ENCODE measurements at places on chromosomes 7 and 10. TPM values are rescaled to one million over a fixed set of nuclear protein-coding genes. Genes with fewer than 3 reads are reported as not detected.

Gene EPHA1
- 0.45 TPM for total RNA-seq

Gene ADAM8
- total RNA-seq = 11.2 TPM

Gene C7orf33
- not detected for total RNA-seq

Gene DENND2A
- total RNA-seq = 19.2 TPM

Gene MMRN2
- 85.6 TPM for total RNA-seq

Gene STK31
- 0.94 TPM for total RNA-seq

Gene STEAP2
- 73.2 TPM for total RNA-seq

Gene VWDE
- total RNA-seq = 0.55 TPM

Gene TAS2R40
- total RNA-seq = not detected

- no peaks in the 10 kb centered on the region for H3K4me1 ChIP-seq
- H3K36me3 ChIP-seq = no peaks in the 10 kb centered on the region
- H3K4me3 ChIP-seq = no peak overlapping the region
Observed at GRCh38 chr10:130974166-130974565, 337.4 kb downstream of the TCERG1L start.

GRCh38 chr7:157470701-157471131 lies 133.9 kb downstream of the DNAJB6 start:
- DNase-seq = peak; percentile 49
- no peak overlapping the region for H3K27ac ChIP-seq
- H3K4me1 ChIP-seq = no peaks in the 10 kb centered on the region
- H3K4me3 ChIP-seq = no peak overlapping the region
- no peaks in the 10 kb centered on the region for H3K27me3 ChIP-seq

GRCh38 chr10:19931894-19932590 lies 115.8 kb downstream of the PLXDC2 start:
- H3K27ac ChIP-seq = peak overlapping the region; percentile 43
- no peak for DNase-seq
- no peaks in the 10 kb centered on the region for H3K27me3 ChIP-seq
- H3K36me3 ChIP-seq = no peaks in the 10 kb centered on the region

DNA sequence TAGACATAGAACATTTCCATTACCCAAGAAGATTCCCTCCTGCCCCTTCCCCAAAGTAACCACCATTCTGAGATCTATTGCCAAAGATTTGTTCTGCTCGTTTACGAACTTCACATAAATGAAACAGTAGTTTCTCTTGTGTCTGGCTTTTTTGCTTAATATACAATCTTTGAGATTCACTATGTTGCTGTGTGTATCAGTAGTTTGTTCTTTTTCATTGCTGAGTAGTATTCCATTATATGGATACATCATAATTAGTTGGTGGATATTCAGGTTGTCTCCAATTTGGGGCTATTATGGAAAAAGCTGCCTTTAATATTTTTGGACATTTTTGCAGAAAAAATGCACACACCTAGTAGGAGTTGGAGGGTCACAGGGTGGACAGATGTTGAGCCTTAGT lies 124.3 kb downstream of the SLIT1 start:
- no peaks in the 10 kb centered on the region for H3K4me1 ChIP-seq
- no peaks in the 10 kb centered on the region for H3K27me3 ChIP-seq
- H3K27ac ChIP-seq = no peak overlapping the region
- H3K36me3 ChIP-seq = no peaks in the 10 kb centered on the region

DNA sequence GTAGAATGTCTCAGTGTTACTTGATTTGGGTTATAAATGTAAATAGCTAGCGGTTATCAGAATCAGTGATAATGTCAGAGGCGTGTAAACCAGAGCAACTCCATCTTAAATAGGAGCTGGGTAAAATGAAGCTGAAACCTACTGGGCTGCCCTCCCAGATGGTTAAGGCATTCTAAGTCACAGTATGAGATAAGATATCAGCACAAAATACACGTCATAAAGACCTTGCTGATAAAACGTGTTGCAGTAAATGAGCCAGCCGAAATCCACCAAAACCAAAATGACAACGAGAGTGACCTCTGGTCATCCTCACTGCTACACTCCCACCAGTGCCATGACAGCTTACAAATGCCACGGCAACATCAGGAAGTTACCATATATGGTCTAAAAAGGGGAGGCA lies 172.3 kb downstream of the CHRM2 start:
- no peak for DNase-seq
- no peaks in the 10 kb centered on the region for H3K4me1 ChIP-seq
- H3K36me3 ChIP-seq = no peaks in the 10 kb centered on the region
- no peak overlapping the region for H3K27ac ChIP-seq

GRCh38 chr7:608361-608760 lies 88.7 kb upstream of the PDGFA start:
- H3K27me3 ChIP-seq = no peaks in the 10 kb centered on the region
- H3K36me3 ChIP-seq = no peaks in the 10 kb centered on the region
- peak overlapping the region; percentile 1 for H3K27ac ChIP-seq
- DNase-seq = no peak

DNA sequence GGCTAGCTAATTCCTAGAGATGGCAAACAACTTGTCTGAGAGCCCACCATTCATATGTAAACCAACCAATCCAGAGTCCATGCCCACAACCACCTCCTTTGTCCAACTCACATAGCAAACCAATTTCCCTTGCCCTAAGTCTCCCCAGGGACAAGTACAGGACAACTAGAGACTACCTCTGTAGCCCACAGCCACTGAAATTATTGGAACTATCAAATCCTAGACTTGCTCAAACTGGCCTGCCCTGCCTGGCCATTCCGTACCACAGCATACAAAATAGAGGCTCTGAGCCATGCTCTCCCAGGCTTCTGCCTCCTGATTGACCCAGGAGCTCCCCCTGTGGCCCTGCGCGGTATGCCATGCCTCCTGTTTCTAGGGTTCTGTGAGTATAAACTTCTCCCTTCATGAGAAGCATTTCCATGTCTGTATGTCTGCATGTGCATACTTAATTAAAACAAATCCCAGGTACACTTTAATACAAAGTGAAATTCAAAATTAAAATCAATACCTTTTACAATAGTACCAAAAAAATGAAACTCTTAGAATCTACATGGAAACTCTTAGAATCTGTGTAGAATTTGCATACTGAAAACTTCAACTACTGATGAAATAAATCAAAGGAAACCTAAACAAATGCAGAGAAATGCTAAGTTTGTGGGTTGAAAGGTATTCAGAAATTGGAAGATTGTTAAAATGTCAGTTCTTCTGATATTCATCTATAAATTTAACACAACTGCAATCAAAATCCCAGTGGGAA lies 4.0 kb upstream of the HECW1 start:
- peaks cover 3% of the 10 kb centered on the region for H3K27me3 ChIP-seq
- H3K27ac ChIP-seq = no peak overlapping the region
- no peaks in the 10 kb centered on the region for H3K4me1 ChIP-seq
- peak; percentile 70 for DNase-seq

DNA sequence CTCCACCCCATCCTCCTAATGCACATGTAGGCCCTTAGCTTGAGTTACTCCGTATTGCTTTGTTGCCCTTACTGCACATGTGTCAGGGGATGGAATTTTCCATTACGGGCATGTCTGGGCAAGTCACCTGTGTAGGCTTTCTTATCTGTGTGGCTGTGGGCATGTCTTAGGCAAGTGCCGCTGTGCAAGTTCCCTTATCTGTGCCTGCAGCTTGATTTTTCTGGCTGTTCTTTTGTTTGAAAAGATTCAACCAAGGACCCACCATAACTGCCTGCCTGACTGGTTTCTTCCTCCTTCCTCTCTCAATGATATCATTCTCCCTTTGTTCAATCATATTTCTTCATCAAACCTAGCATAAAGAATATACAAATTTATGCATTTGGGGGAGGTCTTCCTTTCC lies 88.5 kb downstream of the AKR1D1 start:
- H3K27ac ChIP-seq = no peak overlapping the region
- no peak overlapping the region for H3K4me3 ChIP-seq
- H3K4me1 ChIP-seq = no peaks in the 10 kb centered on the region
- no peak for DNase-seq

DNA sequence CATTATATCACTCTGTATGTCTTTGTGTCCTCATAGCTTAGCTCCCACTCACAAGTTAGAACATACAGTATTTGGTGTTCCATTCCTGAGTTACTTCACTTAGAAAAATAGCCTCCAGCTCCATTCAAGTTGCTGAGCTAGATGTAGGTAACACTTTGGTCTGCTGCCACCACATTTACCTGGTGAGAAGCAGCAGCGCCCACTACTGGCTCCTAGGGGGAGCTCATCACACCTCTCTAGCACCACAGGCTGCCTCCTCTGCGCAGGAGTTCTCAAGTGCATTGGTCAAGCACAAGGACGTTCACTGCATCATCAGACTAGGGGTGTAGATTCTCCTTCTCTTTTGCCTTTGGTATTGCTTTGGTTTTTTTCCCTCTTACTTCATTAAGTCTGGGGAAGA lies 530.9 kb upstream of the AUTS2 start:
- no peaks in the 10 kb centered on the region for H3K27me3 ChIP-seq
- no peaks in the 10 kb centered on the region for H3K36me3 ChIP-seq
- H3K4me3 ChIP-seq = no peak overlapping the region

DNA sequence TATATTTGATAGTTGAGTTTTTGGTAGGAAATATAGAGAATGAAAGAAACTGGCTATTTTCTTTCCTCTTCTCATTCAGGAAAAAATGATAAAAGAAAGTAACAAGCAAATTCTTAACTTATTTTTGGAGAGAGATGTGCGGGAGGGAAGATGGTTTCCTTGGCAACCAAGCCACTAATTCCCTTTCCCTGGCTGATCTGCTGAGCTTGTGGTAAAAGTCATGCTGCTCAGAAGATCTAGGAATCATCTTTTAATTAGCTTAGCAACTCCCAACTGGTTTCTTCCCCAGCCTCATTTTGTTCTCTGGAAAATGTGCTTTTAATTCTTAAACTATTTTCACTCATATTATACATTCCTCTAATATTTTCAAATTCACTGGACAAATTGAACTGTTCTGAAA lies 11.8 kb downstream of the UROS start:
- H3K27me3 ChIP-seq = no peaks in the 10 kb centered on the region
- peaks cover 8% of the 10 kb centered on the region for H3K36me3 ChIP-seq
- no peak overlapping the region for H3K27ac ChIP-seq
- no peaks in the 10 kb centered on the region for H3K4me1 ChIP-seq
- no peak overlapping the region for H3K4me3 ChIP-seq

DNA sequence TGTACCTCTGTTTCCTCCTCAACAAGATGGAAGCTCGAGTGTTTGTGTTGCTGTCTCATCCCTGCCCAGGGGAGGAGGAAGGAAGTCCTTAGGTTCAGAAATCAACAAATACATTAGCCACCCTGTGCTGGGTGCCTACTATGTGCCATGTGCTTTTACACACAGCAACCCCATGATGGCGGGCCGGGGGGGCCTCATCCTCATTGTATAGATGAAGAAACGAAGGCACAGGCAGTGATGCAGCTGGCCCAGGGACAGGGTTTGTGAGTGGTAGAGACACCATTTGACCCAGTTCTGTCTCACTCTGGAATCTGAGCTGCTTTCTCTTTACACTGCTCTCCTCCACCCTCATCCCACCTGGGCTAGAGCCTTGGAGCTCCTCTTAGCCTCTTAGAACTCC lies 1.9 kb upstream of the CALHM2 start:
- H3K36me3 ChIP-seq = no peaks in the 10 kb centered on the region
- no peak for DNase-seq
- no peaks in the 10 kb centered on the region for H3K4me1 ChIP-seq
- no peak overlapping the region for H3K27ac ChIP-seq

- H3K4me1 ChIP-seq = no peaks in the 10 kb centered on the region
- H3K27ac ChIP-seq = no peak overlapping the region
- no peak for DNase-seq
- H3K27me3 ChIP-seq = no peaks in the 10 kb centered on the region
- H3K4me3 ChIP-seq = no peak overlapping the region
Observed at GRCh38 chr10:48657416-48657815, 27.3 kb upstream of the WDFY4 start.

- no peak for DNase-seq
- no peaks in the 10 kb centered on the region for H3K27me3 ChIP-seq
- no peak overlapping the region for H3K4me3 ChIP-seq
- H3K36me3 ChIP-seq = no peaks in the 10 kb centered on the region
Observed at GRCh38 chr7:37097983-37098382, 350.7 kb downstream of the ELMO1 start.

DNA sequence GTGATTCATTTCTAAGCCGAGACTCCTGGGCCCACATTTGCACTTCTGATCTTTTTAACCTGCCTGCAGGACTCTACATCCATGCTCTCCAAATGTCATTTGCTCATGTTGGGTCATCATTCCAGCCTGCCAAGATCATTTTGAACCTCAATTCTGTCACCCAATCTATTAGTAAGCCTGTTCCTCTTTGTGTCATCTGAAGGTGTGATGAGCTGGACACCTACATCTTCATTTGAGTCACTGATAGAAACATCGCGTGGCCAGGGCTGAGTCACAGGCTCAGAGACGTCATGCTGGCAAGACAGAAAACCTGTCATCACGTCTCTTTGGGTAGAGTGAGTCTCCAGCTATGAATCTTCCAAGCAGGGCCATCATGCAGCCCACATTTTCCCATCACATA lies 65.3 kb upstream of the SLF2 start:
- H3K27me3 ChIP-seq = no peaks in the 10 kb centered on the region
- no peak overlapping the region for H3K27ac ChIP-seq
- no peaks in the 10 kb centered on the region for H3K4me1 ChIP-seq
- no peaks in the 10 kb centered on the region for H3K36me3 ChIP-seq

GRCh38 chr10:132943058-132943790 lies 854 bp upstream of the CFAP46 start:
- H3K27ac ChIP-seq = no peak overlapping the region
- H3K27me3 ChIP-seq = no peaks in the 10 kb centered on the region
- H3K36me3 ChIP-seq = no peaks in the 10 kb centered on the region
- peak; percentile 73 for DNase-seq
- no peak overlapping the region for H3K4me3 ChIP-seq

DNA sequence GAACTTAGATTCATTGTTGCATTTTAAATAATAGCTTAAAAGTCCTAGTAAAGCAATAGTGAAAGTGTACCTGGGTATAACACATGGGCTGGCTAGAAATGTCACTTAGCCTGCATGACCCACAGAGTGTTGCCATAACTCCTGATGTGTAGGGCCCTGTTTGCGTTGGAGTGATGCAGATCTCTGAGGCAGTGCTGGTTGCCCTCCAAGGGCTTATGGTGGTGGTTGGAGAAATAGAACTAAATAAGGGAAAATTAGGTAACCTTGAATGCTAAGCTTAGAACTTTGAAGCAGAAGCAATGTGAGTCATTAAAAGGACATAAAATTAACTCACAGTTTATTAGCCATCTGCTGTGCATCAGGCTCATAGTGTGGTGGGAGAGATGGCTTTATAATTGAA lies 105.7 kb downstream of the CCNY start:
- no peak for DNase-seq
- no peak overlapping the region for H3K4me3 ChIP-seq
- H3K36me3 ChIP-seq = no peaks in the 10 kb centered on the region
- no peaks in the 10 kb centered on the region for H3K4me1 ChIP-seq

- no peaks in the 10 kb centered on the region for H3K4me1 ChIP-seq
- H3K27ac ChIP-seq = no peak overlapping the region
- no peak for DNase-seq
- H3K27me3 ChIP-seq = no peaks in the 10 kb centered on the region
Observed at GRCh38 chr7:142718313-142718712, 31.0 kb upstream of the PRSS1 start.

DNA sequence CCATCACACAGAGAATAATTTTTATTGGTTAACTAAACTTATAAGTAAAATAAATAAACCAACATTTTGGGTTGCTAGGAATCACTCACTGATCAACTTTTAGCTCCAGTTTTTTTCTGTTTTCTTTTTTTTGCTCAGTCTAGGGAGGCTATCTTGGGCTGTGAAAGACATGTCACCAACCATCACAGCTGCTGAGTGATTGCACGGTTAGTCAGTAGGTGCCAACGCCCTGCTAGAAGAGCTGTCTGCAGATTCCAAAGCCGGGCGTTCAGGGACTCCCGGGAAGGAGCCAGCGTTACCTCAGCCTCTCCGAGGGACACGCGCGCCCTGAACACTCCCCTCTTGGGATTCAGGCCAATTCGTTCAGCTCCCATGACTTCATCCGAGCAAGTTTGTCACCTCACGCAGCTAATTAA lies 604 bp upstream of the STAM start:
- H3K4me1 ChIP-seq = peaks cover 6% of the 10 kb centered on the region
- no peaks in the 10 kb centered on the region for H3K27me3 ChIP-seq
- DNase-seq = peak; percentile 86
- peak overlapping the region; percentile 71 for H3K27ac ChIP-seq
- H3K4me3 ChIP-seq = peak overlapping the region; percentile 75

Measured in aorta (tissue), 5 donors.